ENCODE measurements at places on chromosomes 1 and 21.

GRCh38 chr1:3283849-3284248 lies 170.6 kb upstream of the ARHGEF16 start:
- no peak for DNase-seq

GRCh38 chr1:6003568-6004411 lies 11.6 kb upstream of the NPHP4 start:
- peak; percentile 95 for DNase-seq

GRCh38 chr1:208357644-208358507 lies 113.7 kb upstream of the PLXNA2 start:
- DNase-seq, result no peak

DNA sequence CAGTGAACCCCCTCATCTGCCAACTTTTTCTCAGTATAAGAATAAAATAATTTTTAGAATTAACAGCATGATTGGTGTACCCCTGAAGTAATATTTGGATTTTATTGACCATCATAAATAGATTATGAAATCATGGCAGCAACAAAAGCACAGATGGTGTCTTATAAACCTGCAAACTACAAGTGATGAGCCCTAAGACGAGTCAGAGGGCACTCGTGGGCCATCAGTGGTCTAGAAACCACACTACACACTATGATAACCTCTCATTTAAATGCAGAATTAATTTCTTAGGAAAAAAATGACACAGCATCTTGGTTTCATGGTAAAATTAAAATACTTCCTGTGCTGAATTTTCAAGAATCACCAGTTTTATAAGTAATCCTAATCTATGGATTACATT lies 312.4 kb downstream of the PTBP2 start:
- no peak for DNase-seq

GRCh38 chr1:224014330-224014649 lies 99.6 kb upstream of the FBXO28 start:
- DNase-seq, result no peak

DNA sequence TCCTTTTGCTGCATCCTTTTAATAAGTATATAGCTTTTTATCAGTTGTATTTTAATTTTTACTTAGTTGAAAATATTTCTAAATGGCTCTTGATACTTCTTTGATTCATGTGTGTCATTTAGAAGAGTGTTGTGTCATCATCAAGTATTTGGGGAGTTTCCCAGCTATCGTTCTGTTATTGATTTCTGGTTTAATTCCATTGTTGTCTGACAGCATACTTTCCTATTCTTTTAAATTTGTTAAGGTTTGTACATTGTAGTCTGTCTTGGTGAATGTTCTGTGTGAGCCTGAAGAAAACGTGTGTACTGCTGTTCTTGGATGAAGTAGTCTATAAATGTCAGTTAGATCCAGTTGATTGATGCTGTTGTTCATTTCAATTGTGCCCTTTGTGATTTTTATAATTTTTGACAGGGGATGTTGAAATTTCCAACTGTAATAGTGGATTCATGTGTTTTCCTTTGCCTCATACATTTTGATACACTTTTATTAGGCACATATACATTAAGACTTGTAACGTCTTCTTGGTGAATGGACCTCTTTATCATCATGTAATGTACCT lies 24.8 kb downstream of the SDCCAG8 start:
- DNase-seq, result no peak

DNA sequence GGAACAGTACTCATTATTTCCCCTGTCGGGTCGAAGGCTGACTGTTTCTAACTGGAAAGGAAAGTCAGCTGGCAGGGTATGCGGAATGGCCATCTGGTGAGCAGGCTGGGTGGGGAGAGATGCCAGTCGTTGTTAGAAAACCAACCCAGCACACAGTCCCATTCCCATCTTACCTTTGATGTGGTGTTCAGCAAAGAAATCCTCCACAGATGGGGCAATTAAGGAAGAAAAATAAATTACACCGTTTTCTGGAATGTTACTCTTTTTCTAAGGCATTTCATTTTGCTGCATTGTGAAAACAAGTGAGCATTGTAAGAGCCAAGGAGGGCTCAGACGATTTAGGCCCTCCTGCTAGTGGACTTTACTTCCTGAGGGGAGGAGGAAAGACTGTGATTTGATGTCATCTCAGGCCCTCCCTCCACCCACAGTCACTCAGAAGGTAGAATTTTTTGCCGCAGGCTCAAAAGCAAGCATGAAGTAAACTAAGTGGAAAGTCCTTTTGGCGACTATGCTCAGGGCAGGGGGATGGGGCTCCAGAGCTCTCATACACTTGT lies at the start of gene SLC16A4:
Gene SLC16A4, minus strand, starts transcription at position 335 of the 554 bp plus-strand sequence. CDS start 1,703 bp downstream, outside the sequence.
- DNase-seq, result no peak

DNA sequence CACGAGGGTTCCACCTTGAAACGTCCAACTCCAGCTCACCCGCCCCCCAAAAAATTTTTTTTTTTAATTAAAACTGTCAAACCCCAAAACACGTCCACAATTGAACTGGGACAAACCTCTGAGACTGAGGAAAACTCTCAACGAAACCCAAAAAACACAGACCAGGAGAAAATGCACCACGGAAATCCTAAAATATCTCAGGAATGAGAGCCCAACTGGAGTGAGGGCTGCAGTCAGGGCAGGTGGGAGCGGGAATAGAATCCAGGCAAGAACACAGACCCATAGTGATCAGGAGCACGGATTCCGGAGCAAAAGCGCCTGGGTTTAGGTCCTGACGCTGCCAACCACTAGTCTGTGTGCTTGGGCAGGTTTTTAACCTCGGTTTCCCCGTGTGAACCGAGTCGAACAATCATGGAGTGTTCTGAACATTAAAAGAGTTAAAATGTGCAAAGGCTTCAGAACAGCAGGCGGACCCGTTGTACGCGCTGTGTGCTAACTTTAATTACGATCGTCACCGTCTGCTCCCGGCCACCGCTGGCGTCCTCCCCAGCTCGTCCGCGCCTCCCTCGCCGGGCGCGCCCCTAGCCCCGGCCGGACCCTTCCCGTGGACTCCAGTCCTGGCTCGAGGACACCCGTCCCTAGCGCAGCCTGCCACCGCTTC lies 624 bp downstream of the ARHGAP29 start:
- peak; percentile 5 for DNase-seq

- no peak for DNase-seq
These were observed 713.5 kb downstream of the AMY1C start for GRCh38 chr1:104463126-104463697.

- no peak for DNase-seq
These were observed 918 bp upstream of the CD2 start for GRCh38 chr1:116753312-116753711.

- DNase-seq, result no peak
These were observed 16.7 kb upstream of the PRDM15 start for GRCh38 chr21:41895643-41896493.

DNA sequence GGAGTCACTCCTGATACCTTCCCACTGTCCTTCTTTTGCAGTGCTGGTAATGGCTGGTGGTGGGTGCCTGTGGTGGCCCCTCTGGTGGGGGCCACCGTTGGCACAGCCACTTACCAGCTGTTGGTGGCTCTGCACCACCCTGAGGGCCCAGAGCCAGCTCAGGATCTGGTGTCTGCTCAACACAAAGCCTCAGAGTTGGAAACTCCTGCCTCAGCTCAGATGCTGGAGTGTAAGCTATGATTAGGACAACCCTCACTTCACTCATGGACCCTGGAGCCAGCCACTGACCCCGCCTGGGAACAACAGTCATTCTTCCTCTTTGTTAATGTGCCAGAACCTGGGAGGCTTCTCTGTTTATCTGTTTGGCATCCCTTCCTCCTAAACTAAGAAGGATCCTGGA lies 1.1 kb upstream of the ATP8B2 start:
- DNase-seq, result no peak

DNA sequence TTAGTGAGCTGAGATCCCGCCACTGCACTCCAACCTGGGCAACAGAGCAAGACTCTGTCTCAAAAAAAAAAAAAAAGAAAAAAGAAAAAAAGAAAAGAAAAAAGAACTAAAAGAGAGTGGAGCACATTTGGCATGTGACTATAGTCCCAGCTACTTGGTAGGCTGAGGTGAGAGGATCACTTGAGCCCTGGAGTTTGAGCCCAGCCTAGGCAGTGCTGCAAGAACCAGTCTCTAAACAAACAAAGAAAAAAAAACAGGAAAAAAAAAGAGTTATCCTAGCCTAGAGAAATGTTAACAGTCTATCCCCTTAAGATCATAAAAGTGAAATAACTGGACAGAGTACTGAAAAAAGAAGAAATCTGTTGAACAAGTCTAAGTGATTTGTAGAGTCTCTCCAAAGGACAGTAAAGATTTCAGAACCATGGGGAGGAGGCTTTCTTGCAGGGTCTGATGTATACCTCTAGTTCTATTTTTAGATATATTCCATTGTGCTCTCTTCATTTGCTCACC lies 4.5 kb upstream of the PRDX1 start:
- DNase-seq, result no peak

- DNase-seq, result no peak
These were observed 119.5 kb upstream of the KRTAP19-8 start for GRCh38 chr21:31157756-31158155.

GRCh38 chr1:222224636-222225315 lies 323.1 kb downstream of the HHIPL2 start:
- DNase-seq, result no peak

DNA sequence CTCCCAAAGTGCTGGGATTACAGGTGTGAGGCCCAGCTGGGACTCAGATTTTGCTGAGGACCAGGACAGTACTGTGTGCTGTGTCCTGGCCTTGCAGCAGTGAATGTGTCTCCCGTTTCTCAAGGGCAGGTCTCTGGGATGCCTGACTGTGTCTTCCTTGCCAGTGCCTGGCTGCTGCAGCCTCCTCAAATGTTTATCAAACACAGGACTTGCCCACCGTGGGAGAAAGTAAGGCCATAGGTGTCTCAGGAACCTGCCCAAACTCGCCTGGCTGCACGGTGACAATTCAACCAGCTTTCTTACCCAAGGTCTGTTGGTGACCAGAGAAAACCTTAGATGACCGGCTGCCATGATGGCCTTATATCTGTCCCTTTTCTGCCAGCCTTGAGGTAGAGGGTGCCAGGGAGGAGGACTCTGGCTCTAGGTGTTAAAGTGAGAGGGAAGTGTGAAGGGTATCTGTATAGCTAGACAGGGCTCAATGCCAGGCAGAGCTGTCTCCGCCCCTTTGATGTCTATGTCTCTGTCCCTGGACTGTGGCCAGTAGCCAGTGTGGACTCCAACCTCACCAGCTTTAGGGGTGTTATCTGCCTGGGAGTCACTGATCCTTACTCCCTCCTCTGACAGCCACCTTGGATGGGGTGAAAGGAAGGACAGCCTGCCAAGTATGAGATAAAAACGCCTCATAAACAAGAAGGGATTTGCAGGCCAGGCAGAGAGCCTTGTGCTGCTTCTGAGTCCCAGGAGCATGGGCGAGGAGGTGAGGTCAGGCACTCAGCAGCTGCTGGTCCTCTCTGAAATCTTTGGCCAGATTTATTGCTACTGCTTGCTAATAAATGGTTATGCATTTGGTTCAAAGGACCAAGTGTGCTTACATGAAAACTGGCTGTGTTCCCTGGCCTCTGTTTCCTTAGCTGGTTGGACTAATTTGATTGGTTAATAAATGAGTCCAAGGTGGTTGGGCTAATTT lies 22.3 kb downstream of the IL6R start:
- DNase-seq, result peak; percentile 28

DNA sequence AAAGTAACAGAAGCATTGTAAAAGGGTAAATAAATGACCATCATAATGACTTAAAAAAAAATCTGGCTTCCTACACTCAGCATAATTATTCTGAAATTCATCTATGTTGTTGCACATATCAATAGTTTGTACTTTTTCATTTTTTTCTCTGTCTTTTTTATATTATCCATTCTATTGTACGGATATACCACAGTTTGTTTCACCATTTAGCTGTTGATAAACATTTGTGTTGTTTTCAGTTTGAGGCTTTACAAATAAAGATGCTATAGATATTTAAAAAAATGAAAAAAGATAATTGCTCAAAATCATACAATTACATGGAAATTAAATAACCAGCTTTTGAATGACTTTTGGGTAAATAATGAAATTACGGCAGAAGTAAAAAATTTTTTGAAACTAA lies 31.9 kb downstream of the GPR88 start:
- DNase-seq, result no peak

GRCh38 chr1:246181241-246181640 lies 325.8 kb downstream of the SMYD3 start:
- DNase-seq, result no peak

- no peak for DNase-seq
These were observed 352.3 kb downstream of the KCNH1 start for GRCh38 chr1:210781652-210782051.

- no peak for DNase-seq
These were observed 24.0 kb downstream of the COQ8A start for GRCh38 chr1:226964068-226964425.

- DNase-seq, result no peak
These were observed 35.5 kb downstream of the C21orf91 start for GRCh38 chr21:17783481-17784179.

DNA sequence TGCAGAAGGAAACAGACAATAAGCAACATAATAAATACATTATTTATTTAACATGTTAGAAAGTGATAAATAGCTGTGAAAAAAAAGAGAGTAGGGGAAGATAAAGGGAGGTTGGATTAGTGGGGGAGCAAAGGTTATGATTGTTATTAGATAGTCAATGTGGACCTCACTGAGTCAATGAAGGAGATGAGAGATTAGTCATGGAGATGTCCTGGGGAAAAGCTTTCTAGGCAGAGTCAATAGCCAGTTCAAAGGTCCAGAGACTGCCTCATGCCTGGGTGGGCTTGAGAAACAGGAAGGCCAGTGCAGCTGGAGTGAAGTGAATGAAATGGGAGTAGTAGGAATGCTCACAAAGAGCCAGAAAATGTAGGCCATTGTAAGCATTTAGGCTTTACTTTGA lies 187.1 kb upstream of the CACYBP start:
- DNase-seq, result no peak

- DNase-seq, result no peak
These were observed 6.3 kb upstream of the SGIP1 start for GRCh38 chr1:66527686-66528085.

- DNase-seq, result peak; percentile 28
These were observed 8.6 kb downstream of the FMOD start for GRCh38 chr1:203342192-203342940.

- no peak for DNase-seq
These were observed 6.1 kb downstream of the PDE9A start for GRCh38 chr21:42659416-42660117.

DNA sequence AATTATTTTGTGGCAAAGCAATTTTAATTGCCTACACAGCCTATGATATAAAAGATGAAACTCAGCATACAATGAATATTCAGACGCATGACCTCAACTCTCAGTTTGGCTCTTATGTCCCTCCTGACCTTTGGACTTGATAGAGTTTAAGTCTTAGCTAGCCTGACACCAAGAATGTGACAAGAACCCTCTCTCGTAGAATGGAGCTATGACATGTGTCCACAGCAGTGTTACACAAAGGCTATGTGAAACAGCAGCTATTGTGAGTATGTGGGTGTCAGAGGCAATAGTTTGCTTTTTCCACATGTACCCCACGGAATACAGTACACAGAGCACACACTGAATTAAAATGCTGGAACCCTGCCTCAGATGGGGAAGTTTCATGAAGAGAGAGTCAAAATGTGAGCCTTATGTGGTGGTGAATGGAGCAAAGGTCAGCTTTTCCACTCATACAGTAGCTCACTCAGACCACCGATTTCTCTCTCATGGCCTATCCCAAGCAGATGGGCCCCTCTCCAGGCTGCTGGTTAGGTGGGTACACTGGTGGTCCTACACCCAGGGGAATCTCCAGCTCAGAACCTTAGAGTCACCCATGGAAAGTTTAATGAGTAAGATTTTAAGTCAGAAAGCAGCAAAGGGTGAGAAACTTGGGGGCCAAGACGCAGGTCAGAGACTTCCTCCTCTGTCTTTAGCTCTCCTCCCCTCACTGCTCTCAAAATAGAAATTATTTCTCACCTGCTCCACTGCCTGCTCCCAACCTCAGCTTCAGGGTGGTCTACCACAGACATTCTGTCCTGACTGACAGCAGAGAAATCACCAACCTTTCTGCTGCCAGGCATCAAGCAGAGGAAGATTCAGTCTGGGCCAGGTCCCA lies 10.1 kb upstream of the XCL2 start:
- no peak for DNase-seq

GRCh38 chr1:172650474-172651193 lies 8.3 kb upstream of the FASLG start:
- no peak for DNase-seq

All from NCI-H1092 (cell line).